ENCODE measurements at places on chromosomes 12 and 14.

DNA sequence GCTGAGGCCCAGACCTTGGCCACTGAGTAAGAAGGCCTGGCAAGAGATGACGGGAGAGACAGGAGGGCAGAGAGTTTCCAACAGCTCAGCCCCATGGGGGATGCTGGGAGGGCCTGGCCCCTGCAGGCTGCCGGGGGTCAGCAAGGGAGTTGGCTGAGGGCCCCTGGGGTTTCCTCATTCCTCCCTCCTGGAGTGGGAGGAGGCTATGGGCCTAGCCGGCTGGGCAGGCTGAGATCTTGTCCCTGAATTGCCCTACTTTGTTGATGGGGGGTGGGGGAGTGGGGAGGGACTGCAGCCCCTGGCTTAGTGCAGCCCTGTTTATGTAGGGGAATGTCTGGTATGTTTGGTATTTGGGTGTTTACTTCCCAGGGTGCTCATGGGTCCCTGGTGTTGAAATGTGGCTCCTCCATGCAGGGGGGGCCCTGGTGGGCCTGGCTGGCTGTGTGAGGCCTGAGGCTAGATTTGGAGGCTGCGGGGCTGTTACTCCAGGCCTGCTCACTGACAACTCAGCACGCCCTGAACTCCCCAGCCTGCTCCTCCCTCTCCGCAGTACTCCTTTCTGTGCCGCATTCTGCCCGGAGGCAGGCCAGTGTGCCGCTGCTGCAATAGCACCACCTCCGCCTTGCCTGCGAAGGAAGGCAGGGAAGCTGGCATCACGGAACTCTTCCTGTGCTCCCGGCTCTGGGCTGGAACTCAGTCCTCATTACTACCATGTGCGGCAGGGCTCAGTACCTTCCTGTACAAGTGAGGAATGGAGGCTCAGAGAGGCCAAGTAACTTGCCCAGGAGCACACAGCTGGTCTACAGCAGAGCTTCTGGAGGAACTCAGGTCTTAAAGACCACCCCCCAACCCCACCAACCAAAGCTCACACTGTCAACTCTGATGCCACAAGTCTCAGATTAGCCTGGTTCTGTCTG, 25.3 kb downstream of the JDP2 start:
- DNase-seq, result no peak

- DNase-seq, result no peak
These were observed 14.7 kb downstream of the PTPRO start for GRCh38 chr12:15336768-15337553.

DNA sequence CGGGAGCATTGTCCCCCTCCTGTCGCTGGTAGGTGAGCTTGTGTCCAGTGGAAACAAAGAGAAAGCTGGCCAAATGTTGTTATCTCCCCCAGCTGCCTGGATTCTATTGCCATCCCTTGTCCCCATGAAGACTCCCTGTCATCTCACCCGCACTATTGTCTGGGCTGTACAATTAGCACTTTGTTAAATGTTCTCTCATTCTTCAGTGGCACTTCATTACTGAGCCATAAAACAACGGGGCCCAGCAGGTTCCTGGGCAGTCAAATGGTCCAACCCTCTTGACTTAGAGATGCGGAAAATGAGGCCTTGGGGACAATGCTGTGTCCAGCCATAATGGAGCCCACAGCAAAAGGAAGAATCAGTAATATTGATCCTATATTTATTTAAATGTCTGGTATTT, 13.2 kb upstream of the COL2A1 start:
- DNase-seq, result no peak

DNA sequence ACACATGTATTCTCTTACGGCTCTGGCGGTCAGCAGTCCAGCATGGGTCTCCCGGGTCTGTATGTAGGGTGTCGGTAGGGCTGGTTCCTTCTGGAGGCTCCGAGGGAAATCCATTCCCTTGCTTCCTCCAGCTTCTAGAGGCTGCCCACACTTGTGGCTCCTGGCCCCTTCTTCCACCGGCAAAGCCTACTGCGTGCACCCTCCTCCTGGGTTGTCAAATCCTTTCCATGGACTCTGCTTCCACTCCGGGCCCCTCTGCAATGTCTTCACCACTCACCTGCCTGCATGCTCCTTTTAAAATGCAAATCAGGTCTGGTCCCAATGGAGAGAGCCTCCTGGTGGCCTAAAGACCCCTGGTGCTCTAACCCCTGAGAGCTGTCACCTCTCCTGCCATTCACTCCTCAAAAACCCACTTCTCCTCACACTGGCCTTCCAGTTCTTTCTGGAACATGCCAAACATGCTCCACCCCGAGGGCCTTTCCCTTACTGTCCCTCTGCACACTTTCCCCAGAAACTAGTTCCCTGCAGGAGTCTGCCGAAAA, 108.5 kb downstream of the DICER1 start:
- no peak for DNase-seq

DNA sequence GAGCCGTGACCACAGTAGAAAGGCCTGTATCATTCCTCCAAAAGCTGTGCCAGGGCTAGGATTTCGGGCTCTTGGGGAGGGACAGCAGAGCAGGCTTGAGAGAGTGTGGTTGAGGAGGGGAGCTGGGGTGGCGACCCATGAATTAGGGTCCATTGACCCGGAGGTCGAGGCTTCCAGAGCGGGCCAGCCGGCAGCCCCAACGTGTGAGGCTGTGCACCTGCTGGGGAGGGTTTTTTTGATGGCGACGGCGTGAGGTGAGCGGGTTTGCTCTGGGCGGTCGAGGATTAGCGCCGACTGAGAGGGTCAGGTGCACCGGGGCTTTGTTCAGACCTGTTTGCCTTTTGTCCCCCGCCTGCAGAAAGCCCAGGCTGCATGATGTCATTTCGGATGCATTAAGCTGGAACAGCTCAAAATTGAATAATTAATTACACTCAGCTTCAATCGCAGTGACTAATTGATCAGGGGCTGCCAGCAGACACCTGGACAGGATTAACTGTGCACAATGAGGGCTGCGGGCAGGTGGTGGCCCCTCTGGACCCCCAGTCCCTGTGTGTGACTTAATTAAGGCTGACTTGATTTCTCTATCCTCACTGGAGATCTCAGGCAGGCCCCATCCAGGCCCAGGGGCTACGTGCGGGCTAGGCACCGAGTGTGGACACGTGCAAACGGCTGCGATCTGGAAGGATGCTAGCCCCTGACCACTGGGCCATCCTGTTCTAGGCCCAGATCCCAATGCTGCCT, 42.1 kb upstream of the MEG3 start:
- no peak for DNase-seq

All from NCI-H2227 treated with DMSO at 0.1 percent for 48 hours (cell line).